ENCODE measurements at places on chromosomes 5 and 9.

DNA sequence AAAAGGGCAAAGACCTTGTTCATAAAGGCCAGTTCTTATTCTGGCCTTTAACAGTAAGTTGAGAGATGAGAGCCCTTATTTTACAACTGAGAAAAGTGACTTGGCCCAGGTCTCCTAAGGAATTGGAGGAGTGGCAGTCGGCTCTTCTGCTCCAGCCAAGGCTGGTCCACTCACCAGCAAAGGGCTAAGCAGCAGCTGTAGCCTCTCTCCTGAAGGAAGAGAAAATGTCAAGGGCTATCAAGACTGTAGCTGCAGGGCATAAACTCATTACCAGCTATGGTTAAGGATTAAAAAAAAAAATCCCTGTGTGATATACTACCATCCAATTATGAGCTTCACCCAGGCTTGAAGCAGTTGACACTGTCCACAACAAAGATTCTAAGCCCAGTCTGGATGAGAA, 138.6 kb upstream of the RAD23B start:
- DNase-seq, result no peak

DNA sequence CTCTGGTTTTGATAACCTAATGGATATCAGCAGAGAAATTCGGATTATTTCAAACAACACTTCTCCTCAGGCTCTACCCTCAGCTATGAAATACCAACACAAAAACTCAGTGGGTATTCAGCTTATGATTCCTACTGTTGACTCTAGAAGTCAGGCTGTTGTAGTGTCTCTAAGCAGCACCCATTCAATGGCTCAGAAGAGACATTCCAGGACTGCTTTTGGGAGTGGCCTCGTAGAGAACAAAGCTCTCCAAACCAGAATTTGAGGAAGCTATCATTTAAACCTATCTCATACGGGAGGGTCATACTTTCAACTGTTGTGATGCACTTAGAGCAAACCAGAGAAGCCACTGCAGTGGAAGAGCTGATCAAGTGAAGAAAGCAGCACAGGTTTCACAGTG, 34.1 kb downstream of the ETF1 start:
- no peak for DNase-seq

GRCh38 chr5:139955053-139955605, 88.0 kb downstream of the NRG2 start:
- no peak for DNase-seq

DNA sequence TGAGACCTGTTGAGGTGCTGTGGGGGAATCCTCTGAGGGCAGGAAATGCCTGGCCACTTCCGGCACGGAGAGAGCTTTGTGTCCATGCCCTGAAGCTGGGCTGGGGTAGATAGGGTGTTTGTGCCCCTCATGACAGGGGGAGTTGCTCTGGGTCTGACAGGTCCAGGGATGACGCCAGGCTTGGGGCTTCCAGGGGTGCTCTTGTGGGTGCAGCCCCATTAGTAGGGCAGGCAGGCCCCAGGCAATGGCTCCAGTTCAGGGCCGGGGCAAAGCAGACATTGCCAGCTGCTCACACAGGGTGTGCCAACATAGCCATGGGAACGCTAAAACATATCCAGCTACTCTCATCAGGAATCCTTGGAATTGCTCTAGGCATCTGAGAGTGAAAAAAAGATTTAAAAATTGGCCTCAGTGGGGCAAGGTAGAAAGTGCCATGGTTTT, 21.1 kb downstream of the PITX1 start:
- DNase-seq, result no peak

- DNase-seq, result no peak
Measured at GRCh38 chr5:148268566-148268965, at the start of gene SPINK13. SPINK13 (plus strand) TSS chr5:148268794; CDS start chr5:148270073, 1,279 bp downstream.

DNA sequence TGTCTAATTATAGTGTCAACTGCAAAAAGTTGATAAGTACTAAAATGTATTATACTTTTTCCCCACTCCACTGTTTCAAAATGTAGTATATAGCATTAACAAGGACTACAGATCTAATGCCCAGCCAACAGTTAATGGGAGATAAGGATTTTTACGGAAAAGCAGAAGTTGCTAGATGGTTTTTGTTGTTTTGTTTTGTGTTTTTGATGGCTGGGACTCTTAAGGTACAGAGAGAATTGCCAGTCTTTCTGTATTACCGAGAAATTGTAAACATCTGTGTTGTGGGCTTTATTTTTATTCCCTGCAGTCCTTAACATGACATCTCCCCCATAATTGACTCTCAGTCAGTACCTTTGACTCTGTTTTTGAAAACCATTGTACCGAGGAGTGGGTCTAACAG, 44.0 kb downstream of the TRIO start:
- no peak for DNase-seq

DNA sequence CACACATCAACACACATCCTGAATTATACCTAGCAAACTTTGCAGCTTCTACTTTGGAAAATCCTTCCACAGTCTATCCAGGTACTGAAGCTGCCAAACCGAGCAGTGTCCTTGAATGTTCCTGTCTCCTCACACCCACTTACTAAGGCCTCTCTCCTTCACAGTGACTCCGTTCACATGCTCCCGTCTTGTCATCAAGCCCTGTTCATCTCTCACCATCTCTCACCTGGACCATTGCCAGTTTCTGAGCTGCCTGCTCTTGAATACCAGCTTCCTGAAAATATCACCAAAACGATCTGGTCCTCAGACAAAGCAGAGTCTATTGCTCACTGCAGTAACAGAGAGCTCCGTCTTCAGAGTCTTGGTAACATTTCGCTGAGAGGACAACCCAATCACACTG, 57.4 kb downstream of the GCNT1 start:
- peak; percentile 73 for DNase-seq

GRCh38 chr9:2233274-2233673, 218.1 kb downstream of the SMARCA2 start:
- no peak for DNase-seq

- DNase-seq, result no peak
Measured at GRCh38 chr9:77677957-77678535, 29.9 kb upstream of the GNA14 start.

DNA sequence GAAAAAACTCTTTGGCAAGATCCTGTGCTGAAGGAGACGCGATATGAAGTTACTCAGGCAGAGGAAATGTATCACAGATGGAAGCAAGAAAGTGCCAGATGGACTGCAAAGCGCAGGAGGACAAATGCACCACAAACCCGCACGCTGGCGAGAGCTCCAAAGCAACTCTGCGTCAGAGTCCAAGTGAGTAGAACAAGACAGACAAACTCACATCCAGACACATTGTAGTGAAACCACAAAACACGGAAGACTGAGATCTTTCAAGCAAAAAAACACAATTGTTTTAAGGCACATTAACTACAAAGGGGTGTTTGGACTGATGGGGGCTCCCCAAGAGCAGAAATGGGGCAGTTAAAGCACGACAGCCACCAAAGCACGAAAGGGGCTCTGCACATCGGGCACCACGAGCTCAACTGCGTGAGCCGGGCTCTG, 39.2 kb upstream of the NKD2 start:
- no peak for DNase-seq

GRCh38 chr5:3592298-3592697, 3.3 kb upstream of the IRX1 start:
- no peak for DNase-seq

DNA sequence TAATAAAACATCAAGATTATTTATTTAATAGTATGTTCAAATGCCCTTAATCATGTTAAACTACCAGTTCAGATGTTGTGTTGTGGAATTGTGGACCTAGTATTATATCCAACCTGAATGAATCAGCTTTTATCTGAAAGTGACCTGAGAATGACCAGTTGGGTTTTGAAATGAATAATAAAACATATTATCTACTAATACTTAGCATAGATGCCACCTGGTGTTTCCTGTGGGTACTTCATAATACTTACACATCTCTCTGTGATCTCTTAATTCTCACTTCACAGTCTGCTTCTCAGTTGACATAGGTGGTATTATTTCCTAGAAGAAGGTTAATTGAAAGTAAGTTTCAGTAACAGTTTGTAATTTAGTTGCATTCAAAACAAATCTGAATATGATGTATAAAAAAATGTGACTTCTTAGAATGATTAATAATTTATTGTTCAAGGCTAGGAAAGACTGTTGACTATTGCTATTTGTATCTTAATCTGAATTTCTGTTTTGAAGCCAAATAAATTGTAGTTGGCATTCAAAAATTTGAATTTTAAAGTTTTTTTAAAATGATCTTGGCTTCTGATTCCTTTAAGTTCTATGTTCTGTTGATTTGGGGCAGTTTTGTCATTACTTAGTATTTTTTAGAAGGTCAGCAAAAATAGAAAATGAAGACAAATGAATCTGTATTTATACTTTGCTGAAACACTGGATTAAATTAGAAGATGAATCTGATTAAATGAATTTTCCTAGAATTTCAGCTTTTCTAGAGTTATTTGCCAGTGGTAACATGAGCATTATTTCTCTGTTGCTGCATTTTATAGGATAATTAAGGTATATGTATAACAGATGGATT, 48.2 kb downstream of the KIF2A start:
- peak; percentile 79 for DNase-seq

- DNase-seq, result no peak
Measured at GRCh38 chr5:133410335-133410828, 202.0 kb downstream of the FSTL4 start.

DNA sequence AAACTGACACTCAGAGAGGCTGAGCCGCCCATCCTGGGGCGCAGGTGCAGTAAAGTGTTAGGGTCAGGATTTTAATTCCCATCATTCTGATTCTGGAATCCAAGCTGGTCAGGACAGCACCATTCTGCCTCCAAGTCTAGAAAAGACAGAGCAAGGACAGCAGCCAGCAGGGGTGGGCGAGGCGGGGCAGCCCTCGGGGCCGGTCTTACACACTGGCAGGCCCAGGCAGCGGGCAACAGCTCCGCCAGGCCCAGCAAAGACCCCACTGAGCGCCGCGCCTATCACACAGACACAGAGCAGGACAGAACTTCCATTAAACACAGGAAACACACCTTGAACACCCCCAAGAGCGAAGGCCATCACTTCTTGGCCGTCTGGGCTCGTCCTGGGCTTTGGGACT, 66.5 kb upstream of the RXRA start:
- DNase-seq, result no peak

- DNase-seq, result no peak
Measured at GRCh38 chr9:112248722-112249121, 73.6 kb upstream of the SUSD1 start.

- DNase-seq, result peak; percentile 41
Measured at GRCh38 chr9:33690143-33690933, 105.0 kb upstream of the PRSS3 start.

DNA sequence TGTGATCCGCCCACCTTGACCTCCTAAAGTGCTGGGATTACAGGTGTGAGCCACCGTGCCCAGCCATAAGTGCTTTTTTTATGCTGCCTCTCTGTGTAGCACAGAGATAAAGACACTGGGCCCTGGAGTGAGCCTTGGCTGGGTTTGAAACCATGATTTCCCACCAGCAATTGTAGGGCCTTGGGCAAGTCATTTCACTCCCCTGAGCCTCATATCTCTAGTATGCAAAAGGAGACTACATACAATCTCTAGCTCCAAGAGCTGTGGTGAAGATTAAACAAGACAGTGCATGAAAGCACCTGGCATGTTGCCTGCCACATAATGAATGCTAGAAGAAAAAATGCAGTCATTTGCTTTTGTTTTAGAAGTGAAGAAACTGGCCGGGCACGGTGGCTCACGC, 3.9 kb downstream of the FABP6 start:
- peak; percentile 90 for DNase-seq

GRCh38 chr9:68981789-68982188, 32.1 kb downstream of the PRKACG start:
- DNase-seq, result peak; percentile 52

DNA sequence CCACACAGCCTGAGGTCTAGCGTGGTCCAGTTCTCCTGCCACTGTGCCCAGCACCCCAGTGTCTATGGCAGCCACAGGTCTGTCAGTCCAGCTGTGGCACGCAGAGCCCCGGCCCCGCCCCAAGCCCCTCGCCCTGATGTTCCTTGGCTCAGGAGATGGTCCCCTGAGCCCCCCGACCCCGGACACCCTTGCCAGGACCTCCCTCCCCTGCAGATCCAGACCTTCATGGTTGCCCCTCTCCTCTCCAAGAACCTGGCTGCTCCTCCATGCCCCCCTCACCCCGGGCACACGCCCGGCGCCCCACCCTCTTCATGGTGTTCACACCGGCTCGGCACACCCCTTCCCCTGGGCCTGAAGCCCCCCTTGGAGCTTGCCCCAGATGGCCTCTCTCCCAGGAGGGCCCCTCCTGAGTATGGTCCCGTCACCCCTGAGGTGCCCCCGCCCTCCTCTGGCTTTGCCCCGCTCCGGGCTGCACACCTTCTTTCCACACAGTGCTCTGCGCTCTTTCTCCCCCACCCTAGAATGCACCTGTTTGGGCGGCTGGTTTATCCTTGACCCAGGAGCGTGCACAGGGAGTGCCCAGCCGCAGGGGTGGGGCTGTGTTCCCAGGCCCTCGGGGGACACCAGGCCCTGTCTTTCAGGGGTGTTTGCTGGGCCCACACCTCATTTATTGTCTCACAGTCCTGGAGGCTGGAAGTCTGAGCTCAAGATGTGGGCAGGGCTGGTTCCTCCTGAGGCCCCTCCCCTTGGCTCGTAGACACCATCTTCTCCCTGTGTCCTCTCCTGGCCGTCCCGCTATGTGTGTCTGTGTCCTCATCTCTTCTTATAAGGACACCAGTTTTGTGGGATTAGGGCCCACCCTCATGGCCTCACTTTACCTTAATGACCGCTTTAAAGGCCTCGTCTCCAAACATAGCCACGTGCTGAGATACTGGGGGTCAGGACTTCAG, 37.6 kb downstream of the KCNT1 start:
- DNase-seq, result no peak

GRCh38 chr9:99807276-99807852, 14.3 kb upstream of the NR4A3 start:
- DNase-seq, result peak; percentile 83

- DNase-seq, result no peak
Measured at GRCh38 chr5:109558952-109559351, 130.8 kb upstream of the MAN2A1 start.

DNA sequence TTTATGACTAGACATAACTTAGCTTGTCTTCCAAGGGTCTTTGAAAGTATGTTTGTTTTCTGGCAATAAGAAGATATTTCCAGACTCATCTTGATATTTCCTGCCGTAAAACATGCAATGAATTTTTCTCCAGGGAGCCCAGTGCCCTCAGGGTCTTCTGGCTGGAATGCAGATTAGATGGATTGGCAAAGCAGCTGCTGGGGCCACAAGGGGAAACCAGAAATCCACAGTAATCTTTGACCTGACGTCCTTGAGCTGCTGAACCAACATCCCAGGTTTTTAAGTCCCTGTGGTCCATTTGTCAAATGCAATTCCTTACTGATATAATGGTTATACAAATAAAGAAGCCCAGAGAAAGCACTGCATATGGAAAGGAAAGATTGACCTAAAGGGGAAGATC, 93.0 kb downstream of the THBS4 start:
- DNase-seq, result no peak

Data from hematopoietic multipotent progenitor cell treated with erythropoietin and hydrocortisone succinate and interleukin-3 and kit ligand, for 8 days (in vitro differentiated cells).